Fibroblast of upper back skin (primary cell): ENCODE measurements at places on chromosomes 11 and 22.

DNA sequence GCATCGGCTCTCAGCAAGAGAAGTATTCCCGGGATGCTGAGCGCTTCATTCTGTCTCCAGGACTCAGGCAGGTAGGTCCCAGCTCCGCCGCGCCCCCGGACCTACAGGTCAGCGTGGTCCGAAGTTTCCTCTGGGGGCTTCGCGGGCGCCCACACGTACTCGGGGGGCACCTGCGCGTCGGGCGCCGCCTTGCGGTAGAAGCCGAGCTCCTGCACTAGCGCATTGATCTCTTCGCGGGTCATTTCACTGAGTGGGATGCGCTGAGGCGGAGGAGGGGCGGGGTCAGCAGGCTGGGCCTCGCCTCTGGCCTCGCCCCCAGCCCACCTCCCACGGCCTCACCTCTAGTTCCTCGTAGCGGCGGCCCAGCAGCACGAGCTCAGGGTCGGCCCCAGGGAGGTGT is 2.5 kb downstream of the SELENOM start:
- no peak for DNase-seq

GRCh38 chr22:26536056-26536761 is 23.9 kb upstream of the TFIP11 start:
- no peak for DNase-seq

DNA sequence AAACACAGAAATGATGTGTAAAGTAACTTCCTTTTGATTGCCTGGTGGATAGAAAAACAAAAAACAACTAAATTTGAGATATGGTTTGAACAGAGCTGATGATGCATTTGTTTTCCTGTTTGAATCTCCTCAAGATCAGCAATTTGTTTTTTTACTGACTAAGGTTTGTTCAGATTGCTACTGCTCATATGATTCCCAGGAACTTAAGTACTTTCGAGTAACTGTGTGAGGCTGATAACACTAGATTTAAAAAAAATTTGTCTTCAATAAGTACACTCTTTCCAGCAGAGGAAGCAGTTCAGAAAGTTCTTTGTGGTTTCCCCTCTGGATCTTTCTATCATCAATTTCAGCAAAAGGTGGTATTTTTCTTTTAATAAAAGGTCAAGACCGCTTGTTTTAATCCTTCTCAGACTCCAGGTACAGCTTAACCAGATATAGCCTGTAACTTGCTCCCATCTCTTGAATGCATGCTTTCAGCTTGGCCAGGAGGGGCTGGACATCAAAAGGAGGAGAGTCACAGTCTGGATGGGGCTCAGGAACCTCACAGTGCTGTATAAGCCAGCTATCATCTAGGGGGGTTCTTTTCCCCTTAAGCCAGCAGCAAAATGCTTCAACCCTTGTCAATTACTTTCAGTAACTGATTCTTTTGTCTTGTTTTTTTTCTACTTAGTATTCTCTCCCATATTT is 12.3 kb upstream of the MS4A6E start:
- DNase-seq, result no peak

GRCh38 chr11:122093731-122094275 is 22.2 kb downstream of the BLID start:
- DNase-seq, result peak; percentile 72

DNA sequence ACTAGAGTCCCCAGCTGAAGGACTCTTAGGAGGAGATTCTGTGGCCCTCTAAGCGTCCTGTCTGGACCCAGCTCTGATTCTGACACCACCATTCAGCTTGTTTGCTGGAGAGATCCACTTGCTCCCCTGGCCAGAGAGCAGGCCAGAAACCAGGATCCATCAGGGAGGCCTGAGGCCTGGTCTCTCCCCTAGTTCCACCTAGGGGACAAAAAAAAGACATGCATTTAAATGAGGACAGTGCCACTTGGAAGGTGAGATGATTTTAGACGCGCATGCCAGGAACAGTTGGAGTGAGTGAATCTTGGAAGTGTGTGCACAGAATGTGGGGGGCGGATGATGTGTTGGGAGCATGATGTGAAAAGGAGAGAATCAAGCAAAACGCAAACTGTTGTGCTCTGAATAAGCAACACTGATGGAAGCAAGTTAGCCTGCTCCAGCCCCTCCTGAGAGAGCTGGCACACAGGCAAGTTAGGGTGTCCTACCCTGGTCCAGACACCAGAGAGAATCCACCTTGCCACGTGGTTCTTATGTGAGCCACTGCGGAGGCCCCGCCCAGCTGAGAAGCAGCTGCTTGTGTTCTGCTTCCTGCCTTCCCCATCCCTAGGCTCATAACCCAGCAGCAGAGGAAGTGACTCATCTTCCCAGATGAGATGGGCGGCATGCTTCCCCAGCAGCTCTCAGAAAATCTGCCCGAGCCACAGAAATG is 8.0 kb upstream of the SLCO2B1 start:
- peak; percentile 95 for DNase-seq

DNA sequence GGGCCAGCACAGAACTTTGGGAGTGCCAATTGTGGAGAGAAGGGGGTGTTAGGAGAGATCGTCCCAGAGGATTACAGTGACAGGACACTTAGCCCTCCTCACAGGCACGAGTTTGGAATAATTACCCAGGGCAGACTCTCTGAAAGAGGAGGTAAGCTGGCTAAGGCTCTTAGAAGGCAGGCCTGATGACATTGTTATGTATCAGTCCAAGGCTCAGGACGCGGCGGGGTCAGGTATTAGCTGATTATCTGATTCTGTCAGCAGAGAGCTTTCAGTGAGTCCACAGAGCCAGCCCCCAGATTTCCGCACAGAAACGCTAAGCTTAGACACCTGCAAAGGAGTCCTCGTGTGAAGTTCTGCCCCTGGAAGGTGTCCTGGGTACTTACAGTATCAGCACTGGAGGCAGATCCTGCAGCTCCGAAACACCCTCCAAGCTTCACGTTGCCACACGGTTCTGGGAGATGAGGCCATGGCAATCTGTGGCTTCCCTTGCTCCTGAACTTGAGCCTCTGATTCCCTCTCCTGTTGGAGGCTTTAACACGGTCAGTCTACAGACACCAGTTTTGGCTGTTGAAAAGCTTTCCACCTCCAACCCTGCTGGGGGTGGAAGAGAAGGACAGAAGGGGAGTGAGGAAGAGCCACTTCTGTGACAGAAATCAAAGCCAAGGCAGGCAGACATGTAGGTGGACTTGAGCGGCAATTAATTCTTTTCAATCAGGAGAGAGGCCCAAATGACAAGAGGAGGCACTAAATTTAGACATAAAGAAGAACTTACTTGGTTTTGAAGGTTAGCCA is 123.6 kb upstream of the CADM1 start:
- no peak for DNase-seq

DNA sequence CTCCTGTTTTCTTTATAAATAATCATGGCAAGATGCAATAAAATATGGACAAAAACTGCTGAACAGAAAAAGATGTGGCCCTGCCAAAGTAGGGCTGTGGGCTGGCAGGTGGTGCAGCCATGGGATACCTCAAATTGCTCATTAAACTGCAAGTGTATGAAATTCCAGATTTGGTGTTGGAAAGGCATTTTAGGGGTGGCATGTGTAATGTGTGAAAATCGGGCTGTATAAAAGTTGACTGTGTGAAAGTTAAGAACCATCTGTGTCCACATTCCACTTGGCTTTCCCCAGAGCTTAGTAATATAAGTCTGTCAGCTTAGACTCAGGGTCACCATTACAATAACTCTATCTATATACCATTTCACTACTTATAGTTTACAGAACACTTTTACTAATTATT is 34.8 kb upstream of the FZD4 start:
- DNase-seq, result peak; percentile 20

GRCh38 chr11:10414181-10414580 is 40.9 kb upstream of the AMPD3 start:
- no peak for DNase-seq

DNA sequence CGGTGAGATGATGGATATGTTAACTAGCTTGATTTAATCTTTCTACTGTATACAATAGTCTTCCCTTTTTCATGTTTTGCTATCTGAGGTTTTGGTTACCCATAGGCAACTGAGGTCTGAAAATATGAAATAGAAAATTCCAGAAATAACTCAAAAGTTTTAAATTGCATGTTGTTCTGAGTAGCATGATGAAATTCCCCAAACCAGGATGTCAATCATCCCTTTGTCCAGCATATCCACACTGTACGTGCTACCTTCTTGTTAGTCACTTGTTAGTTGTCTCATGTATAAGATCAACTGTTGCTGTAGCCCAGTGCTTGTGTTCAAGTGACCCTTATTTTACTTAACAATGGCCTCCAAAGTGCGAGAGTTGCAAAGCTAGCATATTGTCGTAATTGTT is 21.2 kb upstream of the OR10W1 start:
- peak; percentile 11 for DNase-seq

DNA sequence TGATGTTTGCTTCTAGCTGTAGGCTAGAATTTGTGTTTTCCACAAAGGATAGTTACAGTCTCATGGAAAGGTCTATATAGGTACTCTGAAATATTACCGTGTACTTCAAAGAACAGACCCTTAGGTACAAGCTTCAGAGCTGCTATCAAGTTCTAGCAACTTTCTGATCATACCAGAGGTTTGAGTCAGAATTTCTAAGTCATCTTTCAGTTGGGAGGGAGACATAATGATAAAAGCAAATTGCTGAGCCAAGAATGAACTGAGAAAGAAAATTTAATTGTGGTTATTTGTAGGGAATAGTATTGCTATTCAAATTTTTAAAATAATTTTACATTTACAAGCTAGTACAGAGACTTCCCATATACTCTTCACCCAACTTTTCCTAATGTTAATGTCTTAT is 19.9 kb upstream of the ME3 start:
- DNase-seq, result peak; percentile 63

DNA sequence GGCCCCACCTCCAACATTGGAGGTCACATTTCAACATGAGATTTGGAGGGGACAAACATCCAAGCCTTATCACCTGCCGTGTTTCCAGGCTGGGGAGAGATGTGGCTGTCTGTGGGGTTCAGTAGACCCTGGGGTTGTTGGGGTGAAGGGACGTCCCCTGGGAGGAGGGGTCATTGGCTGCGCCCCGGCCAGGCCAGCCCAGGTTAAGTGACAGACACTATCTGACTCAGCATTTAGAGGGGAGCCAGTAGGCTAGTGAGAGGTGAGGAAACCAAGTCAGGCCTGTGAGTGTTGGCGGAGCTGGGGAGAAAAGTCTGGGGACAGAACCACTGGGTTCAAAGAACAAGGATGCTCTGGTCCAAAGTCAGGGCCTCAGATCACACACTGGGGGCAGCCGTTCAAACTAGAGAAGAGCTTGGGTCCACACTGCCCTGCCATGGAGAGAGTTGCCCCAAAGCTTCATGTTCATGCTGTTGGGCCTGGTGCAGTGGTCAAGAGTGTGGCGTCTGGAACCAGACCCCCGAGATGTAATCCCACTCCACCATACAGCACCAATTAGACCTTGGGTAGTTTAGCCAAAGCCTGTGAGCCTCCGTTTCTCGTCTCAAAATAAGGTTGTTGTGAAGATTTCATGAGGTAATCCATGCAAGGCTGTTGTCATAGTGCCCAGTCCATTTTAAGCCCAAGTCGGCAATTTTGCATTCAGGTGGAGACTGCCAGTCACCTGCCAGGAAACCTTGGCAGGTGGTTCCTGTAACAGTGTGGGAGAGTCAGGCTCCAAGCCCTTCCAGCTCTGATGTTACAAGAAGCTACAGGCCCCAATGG is 1289.6 kb downstream of the TBC1D22A start:
- DNase-seq, result no peak

DNA sequence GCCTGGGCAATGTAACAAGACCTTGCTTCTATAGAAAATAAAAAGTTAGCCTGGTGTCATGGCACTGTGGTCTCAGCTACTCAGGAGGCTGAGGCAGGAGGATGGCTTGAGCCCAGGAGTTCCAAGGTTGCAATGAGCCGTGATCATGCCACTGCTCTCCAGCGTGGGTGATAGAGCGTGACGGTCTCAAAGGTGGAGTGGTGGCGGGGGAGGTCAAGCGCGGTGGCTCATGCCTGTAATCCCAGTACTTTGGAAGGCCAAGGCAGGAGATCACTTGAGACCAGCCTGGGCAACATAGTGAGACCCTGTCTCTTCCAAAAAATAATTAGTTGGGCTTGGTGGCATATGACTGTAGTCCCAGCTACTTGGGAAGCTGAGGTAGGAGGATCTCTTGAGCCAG is 16.7 kb upstream of the PISD start:
- DNase-seq, result no peak

- DNase-seq, result no peak
Measured at GRCh38 chr11:14029440-14029839, 66.9 kb downstream of the SPON1 start.

GRCh38 chr11:103963648-103964047 is 72.8 kb upstream of the DDI1 start:
- no peak for DNase-seq

DNA sequence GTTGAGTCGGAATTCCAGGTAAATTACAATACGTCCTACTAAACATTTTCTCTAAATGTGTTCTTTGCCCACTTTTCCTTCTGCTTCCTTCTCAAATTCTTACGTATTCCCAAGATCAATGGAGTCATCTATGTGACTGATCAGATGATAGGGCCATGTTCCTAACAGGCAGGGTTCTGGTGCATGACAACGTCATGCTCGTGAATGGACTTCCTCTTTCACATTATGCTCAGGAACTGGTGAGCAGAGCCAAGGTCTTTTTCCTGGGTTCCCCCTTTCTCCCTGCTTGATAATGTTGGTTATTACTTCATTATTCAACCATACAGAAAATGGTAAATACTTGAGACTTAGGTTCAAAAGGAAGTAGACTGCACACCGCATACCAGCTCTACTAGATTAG is 789.4 kb downstream of the OPCML start:
- DNase-seq, result no peak

DNA sequence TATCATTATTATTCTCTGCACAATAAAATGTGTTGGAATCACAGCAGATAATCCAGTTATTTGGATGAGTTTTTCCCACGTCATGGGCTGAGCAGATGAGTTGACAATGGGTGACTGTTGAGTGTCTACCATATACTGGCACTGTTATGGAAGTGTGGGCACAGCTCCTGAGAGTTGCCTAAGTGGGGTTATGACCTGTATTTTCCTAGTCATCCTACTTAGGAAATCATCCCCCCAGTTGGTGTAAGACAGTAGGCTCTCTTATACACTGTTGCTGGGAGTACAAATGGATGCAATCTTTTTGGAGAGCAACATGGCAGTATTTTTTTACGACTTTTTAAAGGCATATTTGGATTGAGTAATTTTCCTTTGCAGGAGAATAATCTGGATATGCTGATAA is 66.4 kb downstream of the TRAF6 start:
- DNase-seq, result no peak

GRCh38 chr22:40057652-40058051 is 62.9 kb downstream of the FAM83F start:
- DNase-seq, result no peak

DNA sequence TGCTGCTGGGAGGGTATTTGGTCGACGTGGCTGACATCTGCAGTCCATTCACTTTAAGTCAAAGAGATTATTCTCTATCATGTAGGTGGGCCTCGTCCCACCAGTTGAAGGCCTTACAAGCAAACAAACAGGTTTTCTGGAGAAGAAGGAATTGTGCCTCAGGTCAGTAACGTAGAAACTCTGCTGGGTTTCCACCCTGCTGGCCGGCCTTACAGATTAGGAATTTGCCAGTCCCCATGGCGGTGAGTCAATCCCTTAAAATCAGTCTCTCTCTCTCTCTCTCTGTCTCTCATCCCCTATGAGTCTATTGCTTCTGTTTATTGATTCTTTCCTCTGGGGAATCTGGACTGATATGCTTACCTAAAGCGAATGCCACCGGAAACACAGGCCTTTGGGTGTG is 75.4 kb upstream of the FGF3 start:
- DNase-seq, result no peak
